Activated naive CD8-positive, alpha-beta T cell treated with anti-CD3 and anti-CD28 coated beads, Interleukin-2, amount 50 U/mL, for 16 hours (primary cell): ENCODE measurements at places on chromosomes 2 and 18.

DNA sequence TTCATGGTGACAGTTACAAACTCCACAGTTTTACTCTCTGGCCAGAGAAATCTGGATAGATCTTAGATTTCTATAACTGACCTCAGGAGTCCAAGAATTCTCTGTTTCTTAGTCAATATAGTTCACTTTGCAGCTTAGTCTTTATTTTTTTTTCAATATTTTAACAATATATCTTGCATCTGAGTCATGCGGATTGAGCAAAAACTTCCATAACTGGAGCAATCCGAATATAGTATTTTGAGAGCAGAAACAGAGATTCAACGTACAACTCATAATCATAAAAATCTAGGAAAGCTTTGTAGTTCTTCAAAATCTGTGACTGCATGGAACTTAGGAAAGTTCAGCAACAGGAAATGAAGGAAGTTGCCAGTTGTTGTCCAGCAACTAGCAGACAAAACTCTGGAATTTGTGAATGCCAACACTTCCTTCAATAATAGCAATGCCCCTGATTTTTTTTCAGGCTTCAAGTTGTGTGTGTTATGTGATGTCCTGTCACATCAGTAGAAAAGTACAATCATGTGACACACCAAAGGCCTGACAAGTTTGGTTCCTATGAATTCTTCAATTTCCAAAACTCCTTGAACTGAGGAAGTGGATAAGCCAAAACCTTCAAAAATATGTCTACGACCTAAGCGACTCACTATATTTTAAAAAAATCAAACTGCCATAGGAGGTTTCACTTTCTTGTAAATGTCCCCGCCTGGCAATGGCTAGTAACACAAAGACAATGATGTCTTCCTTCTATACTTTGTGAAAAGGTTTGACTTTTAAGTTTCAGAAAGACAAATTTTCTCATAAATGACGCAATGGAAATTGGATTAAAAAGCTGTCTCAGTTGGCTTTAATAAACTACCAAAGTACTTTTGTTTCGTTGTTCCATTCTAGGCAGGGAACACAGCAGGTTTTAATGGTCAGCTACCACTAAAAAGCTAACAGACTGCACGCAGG, 510.6 kb downstream of the ERBB4 start:
- DNase-seq = no peak

GRCh38 chr18:53056064-53056463, 716.1 kb downstream of the DCC start:
- DNase-seq = no peak

DNA sequence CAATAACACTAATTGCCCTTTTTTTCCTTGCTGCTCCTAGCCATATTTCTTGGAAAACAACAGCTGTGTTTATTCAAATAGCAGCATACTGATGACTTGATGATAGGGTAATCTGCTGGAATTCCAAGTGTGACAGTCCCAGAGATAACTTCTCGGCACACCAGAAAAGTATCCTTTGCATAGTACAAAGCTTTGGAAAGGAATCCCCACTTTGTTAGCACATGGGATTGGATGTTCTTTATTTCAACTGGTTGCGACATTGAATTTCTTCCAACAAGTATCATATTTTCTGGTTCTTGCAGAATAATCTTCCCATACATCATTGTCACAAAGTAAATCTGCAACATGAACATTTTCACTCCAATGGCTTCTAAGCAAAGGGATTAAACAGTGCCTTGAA, 445.8 kb upstream of the ACVR2A start:
- no peak for DNase-seq

- no peak for DNase-seq
Measured at GRCh38 chr2:120110507-120110906, 97.6 kb downstream of the EPB41L5 start.

GRCh38 chr2:239598011-239598731, 197.4 kb upstream of the HDAC4 start:
- DNase-seq = no peak

DNA sequence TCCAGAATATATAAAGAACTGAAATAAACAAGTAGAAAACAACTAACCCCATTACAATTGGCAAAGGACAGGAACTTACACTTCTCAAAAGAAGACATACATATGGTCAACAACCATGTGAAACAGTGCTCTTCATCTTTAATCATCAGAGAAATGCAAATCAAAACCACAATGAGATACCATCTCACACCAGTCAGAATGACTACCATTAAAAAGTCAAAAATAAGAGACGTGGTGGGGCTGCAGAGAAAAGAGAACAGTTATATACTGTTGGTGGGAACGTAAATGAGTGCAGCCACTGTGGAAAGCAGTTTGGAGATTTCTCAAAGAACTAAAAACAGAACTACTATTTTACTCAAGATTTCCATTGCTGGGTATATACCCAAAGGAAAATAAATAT, 1696.3 kb upstream of the TMEFF2 start:
- no peak for DNase-seq

- no peak for DNase-seq
Measured at GRCh38 chr2:241559323-241560161, 997 bp downstream of the BOK start.

- no peak for DNase-seq
Measured at GRCh38 chr2:176851200-176851888, 361.2 kb upstream of the HNRNPA3 start.

- no peak for DNase-seq
Measured at GRCh38 chr18:9353596-9353995, 19.0 kb downstream of the TWSG1 start.

GRCh38 chr2:45652090-45653031, 886 bp downstream of the PRKCE start:
- DNase-seq = no peak

DNA sequence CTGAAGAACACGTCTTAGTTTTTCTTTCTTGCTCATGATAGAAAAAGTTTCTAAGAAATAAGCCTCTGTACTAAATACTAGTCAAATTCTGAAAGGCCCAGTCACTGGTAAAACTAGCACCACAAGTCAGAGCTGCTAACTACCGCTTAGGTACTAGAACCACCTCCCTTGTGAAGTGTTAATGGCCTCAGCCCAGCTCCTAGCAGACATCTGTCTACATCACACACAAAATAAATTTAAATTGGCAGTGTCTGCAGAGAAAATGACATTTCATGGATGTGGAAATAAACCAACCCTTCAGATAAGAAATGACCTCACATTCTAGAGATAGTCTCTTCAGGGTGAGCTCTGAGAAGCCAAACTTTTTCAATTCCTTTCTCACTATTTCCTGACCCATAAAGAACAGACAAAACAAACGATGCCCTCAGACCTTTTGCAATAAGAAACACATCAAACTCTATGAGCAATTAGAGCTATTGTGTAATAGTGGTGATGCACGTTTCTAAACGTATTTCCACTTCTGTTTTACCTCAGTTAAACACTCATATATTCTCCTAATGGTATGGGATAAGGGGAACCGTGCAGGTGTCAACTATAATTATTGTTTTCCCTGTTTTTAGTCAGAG, 70.3 kb upstream of the DSG1 start:
- DNase-seq = no peak

- DNase-seq = no peak
Measured at GRCh38 chr2:232598293-232598692, 35.1 kb upstream of the EFHD1 start.

DNA sequence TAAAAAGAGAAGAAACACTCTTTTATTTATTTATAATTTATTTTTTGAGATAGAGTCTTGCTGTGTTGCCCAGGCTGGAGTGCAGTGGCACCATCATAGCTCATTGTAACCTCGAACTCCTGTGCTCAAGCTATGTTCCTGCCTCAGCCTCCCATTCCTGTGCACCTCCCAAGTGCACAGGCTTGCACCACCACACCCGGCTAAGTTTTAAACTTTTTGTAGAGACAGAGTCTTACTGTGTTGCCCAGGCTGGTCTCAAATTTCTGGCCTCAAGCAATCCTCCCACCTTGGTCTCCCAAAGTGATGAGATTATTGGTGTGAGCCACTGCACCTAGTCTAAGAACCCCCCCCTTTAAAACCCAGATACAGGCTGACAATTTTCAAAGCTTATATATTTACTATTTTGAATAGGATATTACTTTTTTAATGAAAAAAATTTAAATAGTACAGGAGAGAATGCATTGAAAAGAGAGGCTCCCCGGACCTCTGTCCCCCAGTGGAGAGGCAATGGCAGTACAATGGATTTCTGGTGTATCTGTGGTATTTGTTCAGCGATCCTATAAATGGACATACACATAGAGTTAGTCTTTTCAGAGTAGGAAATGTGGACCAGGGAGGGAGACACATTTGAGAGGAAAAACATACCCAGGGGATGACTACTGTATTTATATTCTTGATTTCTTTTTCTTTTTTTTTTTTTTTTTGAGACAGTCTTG, 48.1 kb upstream of the CNOT11 start:
- no peak for DNase-seq

DNA sequence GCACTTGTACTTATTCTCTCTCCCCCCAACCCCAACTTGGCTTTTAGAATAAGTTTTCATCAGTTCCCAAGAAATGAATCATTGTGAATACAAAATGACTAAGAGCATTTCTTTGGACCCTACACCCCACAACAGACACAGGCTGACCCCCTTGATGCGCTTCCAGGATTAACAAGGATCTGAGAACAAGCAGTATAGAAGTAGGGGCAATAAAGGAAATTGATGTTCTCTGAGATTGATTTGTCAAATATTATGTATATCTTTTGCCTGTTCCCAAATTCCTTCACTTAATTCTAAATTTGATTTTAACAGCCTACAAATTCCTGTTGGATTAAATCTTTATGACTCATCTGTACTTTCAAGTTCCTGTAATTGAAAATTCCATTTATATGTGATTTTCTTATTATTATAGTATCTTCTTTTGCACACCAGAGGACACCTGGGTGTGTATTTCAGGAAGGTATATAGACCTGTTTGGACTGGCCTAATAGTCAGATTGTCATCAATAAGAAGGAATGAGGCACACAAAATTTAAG, 10.2 kb upstream of the PTPN4 start:
- no peak for DNase-seq

DNA sequence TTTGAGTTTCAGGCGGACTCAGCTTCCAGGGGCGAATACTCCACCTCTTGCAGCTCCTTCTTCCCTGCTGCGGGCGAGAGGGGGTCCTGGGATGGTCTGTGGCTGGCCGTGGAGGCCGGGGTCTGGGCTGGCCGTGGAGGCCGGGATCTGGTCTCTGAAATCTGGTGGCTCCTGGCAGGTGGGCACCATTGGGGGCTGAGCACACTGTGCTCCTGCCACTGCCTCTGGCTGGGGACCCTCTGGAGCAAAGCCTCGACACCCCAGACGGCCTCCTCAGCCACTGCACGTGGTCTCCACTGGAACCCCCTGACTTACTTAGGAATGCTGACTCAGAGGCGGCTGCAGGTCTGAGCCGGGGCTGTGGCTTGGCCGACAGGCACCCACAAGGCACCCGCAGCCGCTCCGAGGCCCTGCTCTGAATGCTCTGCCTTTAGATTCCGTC, 100.1 kb upstream of the ALKAL2 start:
- DNase-seq = no peak

- DNase-seq = no peak
Measured at GRCh38 chr2:212863185-212863588, 288.2 kb downstream of the IKZF2 start.

GRCh38 chr18:49613641-49614151, 51.8 kb downstream of the LIPG start:
- DNase-seq = no peak

DNA sequence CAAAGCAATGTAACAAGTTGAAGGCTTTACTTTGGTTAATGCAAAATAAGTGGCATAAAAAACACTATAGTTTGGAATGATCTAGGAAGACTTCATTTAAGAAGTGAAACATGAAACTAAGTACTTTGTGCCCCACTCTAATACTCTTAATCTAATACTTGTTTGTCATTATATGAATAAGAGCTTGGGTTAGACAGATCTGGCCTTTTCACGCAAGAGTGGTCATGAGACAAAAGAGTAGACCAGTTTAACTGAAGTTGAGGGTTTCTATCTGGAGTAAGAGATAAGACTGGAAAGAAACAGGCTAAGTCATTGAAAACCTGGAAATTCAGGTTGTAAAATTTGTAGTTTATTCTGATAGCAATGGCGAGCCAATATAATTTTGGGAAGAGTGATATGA, 2.8 kb downstream of the SLC30A6 start:
- DNase-seq = no peak

GRCh38 chr2:237222178-237222577, 136.5 kb downstream of the COPS8 start:
- no peak for DNase-seq

DNA sequence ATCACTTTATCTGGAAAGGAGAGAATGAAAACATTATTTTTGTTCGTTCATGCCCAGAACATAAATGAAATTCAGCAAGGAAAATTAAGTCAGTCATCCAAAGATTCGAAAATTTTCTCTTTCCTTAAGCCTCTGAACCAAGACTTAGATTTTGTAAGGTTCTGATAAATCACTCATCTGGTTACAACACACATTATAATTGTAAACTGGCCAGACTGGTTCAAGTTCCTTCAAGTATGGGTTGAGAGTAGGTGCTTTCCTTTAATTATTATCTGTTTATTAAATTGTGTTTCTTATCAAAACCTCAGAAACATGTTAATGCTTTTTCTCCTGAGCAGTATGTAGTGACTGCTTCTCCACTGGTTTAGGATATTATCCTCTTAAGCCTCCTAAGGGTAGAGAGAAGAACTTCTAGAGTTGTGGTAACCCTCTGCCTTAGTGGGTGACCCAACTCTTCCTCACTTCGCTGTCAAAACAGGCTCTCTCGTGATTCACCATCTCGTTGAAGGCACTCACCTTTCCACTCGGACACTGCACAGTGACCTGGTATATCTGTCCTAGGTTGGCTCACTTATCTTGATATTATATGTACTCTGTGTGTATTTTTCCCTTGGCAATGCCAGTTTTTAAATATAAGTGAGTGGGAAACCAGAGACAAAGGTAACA, 325.9 kb downstream of the PAX3 start:
- DNase-seq = no peak

DNA sequence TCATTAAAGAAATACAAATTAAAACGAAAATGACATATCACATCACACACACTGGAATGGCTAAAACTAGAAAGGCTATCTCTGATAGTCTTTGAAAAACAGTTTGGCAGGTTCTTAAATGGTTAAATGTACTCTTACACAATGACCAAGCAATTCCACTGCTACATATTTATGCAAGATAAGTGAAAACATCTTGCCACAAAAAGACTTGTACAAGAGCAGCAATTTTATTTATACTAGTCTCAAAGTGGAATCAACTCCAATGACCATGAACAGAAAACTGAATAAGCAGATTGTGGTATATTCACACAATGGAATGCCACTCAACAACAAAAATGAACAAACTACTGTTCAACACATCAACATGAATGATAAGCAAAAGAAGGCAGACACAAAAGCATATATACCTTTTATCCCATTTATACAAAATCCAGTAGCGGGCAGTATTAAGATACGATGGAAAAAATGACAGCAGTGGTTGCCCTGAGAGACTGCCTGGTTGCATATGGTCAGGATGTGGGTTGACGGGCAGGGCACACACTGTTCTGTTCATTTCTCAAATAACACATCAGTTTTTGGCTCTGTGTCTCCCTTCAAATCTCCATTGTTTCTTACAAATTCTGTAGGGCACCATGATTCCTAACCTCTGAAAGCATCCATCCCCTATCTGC, 25.4 kb downstream of the SP100 start:
- no peak for DNase-seq

- DNase-seq = no peak
Measured at GRCh38 chr2:9644603-9645002, 13.8 kb upstream of the YWHAQ start.

- no peak for DNase-seq
Measured at GRCh38 chr2:113039158-113039557, 13.5 kb downstream of the IL36B start.
